ENCODE measurements at places on chromosomes 6 and 20.

DNA sequence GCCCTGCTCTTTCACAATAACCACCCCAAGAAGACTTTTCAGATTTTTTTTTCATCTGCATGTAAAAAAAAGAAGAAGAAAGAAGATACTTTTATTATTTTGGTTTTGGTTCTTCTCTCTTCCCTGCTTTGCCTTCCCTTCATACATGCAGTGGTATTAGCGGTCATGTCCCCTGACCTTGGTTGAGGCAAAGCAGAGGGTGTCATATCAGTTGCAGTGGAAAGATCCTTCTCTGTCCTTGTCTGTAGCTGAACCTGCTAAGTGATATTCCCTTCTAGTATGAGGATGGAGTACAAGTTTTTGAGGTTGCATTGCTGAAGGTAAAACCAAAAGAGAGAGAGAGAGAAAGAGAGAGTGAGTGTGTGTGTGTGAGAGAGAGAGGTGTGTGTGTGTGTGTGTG lies 345.7 kb downstream of the UTRN start:
- DNase-seq: no peak

GRCh38 chr6:34560366-34561226 lies 4.5 kb upstream of the SPDEF start:
- DNase-seq: no peak

- DNase-seq: peak; percentile 51
Measured at GRCh38 chr20:8131598-8132483, at the start of gene PLCB1. Gene PLCB1, plus strand, starts transcription at chr20:8132266. Its CDS starts 386 bp downstream, at chr20:8132652.

- peak; percentile 62 for DNase-seq
Measured at GRCh38 chr6:32148289-32149091, 3.2 kb downstream of the PRRT1 start.

DNA sequence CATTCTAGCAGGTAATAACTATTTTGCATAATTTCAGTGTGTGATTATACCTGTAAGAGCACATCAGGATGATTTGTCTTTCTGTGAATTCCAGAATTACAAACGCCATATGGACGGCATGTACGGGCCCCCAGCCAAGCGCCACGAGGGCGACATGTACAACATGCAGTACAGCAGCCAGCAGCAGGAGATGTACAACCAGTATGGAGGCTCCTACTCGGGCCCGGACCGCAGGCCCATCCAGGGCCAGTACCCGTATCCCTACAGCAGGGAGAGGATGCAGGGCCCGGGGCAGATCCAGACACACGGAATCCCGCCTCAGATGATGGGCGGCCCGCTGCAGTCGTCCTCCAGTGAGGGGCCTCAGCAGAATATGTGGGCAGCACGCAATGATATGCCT lies 122.7 kb downstream of the TMEM242 start:
- DNase-seq: no peak

DNA sequence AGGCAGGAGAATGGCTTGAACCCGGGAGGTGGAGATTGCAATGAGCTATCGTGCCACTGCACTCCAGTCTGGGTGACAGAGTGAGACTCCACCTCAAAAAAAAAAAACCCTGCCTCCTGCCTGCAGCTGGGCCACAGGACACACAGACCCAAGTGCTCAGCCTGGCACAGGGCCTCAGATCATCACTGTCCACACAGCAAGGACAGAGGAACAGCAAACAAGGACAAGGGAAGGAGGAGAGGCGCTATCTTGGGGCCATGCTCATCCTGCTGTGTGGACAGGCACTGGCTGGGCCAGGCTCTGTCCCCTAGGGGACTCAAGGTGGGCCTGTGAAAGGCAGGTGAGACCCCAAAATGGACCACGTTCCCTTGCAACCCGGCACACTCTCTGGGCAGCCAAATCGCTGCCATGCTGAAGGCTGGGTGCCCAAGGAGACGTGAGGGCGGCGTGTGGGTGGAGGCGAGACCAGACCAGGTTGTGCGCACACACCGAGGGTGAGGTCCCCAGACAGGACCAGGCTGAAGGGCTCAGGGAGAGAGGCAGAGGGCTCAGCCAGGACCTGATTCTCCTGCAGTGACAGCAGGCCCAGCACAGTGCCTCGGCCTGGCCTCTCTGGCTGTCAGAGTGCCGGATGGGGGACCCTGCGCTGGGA lies 9.1 kb downstream of the UCKL1 start:
- no peak for DNase-seq

DNA sequence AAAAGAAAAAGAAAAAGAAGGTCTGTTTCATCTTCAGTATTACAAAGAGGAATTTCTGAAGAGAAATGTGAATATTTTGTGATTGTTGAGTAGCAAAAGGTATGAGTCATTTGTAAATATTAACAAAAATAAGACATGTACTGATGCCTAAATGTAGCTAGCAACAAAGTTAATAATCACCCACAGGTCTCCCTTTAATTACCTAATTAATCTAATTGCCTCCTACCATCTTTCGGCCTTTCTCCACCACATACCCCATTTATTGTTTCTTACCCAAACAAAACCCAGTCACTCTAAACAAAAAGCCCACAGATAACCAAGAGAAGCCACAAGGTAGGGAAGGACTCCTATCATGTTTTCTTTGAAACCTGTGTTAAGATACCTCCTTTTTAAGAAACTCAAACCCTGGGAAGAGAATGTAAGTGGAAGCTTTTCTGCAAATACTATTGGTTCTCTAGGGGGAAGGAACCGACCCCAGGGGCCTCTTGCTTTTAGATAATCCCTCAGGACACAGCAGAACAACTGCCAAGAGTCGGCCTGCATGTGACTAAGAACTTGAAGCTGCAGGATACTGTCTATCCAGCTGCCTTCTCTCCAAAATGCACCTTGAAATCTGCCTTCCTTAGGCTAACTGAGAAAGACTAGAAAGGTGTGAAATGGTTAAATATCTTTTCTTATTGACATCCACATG lies 16.1 kb upstream of the STK38 start:
- no peak for DNase-seq

DNA sequence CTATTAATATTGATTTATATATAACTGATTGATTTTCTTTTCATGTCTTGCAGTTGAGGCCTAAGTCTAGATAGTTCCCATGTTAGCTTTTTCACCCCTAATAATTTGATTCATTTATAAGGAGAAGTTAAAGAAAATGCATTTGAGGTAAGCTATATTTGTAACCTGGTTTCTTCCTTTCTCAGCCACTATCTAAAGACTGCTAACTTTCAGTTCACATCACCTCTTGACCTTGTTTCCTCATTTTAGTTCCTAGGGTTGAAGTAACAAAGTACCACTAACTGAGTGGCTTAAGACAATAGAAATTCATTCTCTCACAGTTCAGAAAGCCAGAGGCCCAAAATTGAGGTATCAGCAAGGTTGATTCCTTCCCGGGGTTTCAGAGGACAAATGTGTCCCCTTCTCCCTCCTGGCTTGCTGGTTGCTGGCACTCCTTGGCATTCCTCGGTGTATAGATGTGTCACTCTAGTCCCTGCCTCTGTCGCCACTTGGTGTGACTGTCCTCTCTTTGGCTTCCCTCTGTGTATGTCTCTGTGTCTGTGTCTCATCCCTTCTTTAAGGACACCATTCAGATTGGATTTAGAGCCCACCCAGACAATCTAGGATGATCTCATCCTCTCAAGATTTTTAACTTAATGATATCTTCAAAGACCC lies 55.9 kb upstream of the C20orf144 start:
- no peak for DNase-seq

- DNase-seq: peak; percentile 61
Measured at GRCh38 chr6:43454290-43454695, 1.1 kb downstream of the DLK2 start.

- no peak for DNase-seq
Measured at GRCh38 chr20:12152996-12153395, 235.3 kb downstream of the BTBD3 start.

GRCh38 chr6:88952065-88952704 lies 11.2 kb downstream of the RNGTT start:
- DNase-seq: no peak

GRCh38 chr20:31943052-31943471 lies 8.8 kb downstream of the PDRG1 start:
- DNase-seq: no peak

GRCh38 chr6:91613481-91613880 lies 1026.6 kb upstream of the MAP3K7 start:
- no peak for DNase-seq

DNA sequence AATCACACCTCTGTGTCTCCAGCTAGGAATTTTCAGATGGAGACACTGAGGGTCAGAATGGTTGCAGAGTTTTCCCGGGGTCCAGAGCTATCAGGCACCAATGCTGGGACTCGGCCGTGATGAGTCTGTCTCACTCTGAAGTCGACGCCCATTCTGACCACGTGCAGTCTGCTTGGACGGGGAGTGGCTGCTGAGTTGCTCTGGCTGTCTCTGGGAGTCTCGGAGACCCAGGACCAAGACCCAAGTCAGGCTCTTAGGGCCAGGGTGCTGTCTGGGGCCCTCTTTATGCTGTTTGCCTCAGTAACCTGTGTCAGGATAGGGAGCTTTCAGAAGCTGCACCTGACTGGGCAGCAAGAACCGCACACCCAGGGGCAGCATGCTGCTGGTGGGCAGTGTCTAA lies 4.6 kb downstream of the IP6K3 start:
- DNase-seq: no peak

DNA sequence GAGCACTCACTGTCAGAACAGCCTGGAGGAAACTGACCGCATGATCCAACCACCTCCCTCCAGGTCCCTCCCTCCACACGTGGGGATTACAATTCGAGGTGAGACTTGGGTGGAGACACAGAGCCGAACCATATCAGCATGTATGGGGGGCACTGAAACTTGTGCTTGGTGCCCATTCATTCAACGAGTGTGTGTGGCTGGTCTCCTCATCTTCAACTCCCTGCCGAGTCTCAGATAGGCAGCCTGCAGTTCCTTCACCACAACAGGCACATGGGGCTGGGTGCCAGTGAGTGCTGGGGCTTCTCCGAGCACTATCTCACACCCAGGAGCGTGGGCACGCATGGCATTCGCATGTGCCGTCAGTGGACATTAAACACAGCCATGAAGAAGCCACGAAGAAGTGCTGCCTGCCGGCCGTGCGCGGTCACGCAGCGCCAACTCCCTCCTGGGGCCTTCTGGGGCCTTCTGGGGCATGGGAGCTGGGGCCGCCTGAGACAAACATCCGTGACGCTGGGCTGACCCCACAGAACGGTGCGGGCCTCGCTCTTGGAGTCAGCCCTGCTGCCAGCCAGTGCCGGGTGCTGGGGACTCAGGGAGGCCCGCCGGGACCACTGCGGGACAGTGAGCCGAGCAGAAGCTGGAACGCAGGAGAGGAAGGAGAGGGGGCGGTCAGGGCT lies 714 bp upstream of the RTEL1 start:
- DNase-seq: no peak

- DNase-seq: no peak
Measured at GRCh38 chr6:167303675-167304625, 12.8 kb downstream of the UNC93A start.

DNA sequence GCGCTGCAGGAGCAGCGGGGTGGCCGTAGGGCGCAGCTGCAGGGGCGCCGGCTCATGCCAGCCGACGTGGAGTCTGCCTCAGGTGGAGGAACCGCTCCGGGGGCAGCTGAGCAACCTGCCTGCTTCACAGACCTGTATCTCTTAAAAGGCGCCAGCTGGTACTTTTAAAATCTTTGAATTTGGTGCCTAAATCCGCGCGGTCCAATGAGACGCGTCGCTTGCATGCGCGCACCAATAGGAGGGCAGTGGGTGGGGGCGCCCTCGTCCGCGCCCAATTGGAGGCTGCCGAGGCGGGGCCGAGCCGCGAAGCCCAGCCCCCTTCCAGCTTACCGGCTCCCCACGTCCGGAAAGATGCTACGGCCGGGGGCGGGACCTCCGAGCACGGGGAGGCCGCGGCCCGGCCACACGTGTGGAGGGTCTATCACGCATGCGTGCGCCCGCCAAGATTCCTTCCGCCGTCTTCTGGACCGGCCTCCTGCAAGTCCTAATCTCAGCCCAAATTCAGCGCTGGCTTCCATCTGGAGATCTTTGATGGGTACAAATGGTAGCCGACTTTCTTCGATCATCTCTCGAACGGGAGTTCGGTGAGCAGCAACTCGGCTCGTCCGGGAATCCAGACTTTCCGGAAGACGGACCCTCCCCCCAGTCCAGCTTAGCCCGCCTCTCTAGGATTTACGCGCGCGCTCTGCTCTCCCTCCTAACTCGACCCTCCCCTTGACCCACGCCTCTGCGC lies at the start of gene FBXO5:
Gene FBXO5 (minus strand): TSS at position 138 of the 733 bp plus-strand sequence. CDS start 82 bp downstream, at position 56.
- peak; percentile 94 for DNase-seq

- DNase-seq: peak; percentile 43
Measured at GRCh38 chr20:2521369-2522305, 12.9 kb upstream of the ZNF343 start.

- DNase-seq: no peak
Measured at GRCh38 chr20:17710379-17711266, 10.9 kb downstream of the BANF2 start.

DNA sequence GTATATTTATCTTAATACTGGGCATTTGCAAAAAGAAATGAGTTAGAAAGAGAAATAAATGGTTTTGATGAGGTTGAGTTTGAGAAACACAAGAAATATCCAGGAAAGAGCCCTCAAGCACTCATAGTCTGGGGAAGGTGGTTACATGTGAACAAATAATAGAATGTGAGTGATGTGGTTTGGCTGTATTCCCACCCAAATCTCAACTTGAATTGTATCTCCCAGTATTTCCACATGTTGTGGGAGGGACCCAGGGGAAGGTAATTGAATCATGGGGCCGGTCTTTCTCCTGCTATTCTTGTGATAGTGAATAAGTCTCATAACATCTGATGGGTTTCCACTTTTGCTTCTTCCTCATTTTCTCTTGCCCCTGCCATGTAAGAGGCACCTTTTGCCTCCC lies 334.1 kb downstream of the COL12A1 start:
- DNase-seq: no peak

DNA sequence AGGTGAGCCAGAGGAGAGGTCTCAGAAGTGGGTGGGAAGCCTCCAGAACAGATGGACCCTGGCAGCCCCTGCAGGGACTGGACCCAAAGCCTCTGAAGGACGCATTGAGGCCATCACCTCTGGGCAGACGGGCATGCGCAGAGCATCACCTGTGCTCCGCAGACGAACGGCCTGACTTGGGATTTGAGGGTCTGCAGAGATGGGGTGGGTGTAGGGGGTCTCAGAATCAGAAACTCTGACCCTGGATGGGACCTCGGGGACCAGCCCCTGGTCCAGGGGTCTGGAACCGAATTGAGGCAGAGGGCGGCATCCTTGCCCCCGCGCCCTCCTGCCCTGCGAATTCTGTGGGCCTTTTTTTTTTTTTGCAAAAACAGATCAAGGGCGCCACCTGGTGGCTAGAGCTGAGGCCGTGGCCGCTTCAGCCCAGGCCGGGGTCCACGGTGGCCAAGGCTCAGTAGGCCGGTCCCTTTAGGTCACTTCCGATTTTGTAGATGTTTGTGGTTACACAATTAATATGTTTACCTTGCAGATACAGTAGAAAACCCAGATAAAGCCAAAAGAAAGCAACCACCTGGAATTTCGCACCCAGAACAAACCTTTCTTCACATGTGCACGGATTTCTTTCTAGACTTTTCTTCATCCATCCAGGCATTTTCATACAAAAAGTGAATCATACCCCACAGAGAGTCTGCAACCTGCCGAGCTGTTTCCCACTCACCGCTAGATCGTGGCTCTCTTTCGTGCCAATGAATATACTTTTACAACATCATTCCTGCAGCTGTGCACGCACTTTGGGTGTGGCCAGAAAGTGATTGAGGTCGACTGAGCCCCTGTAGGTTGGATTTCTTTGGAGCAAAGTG lies 25.9 kb downstream of the ZBP1 start:
- DNase-seq: peak; percentile 28

GRCh38 chr6:35049900-35050756 lies 91.0 kb downstream of the TCP11 start:
- no peak for DNase-seq

- no peak for DNase-seq
Measured at GRCh38 chr6:41419385-41419784, 84.0 kb downstream of the NCR2 start.

GRCh38 chr6:22433745-22434144 lies 135.6 kb upstream of the HDGFL1 start:
- no peak for DNase-seq

Measured in activated T-cell treated with anti-CD3 and anti-CD28 coated beads for 4 hours (primary cell).